ENCODE measurements at places on chromosomes 6 and 20.

DNA sequence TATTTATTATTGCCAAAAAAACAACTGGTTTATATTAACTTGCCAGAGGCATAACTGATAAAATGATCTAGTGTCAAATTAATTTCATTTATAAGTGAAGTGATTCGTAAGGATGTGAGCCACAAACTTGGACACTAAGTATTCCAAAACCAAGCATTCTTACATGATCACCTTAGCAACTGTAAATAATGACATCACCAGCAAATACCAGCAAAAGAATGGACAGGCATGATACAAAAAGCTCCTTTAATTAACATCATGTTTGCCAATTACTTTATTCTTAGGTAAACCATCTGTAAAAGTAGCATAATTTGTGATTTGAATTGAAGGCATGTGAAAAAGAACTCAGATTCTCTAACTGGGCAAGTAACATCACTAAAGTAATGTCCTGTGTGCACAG lies 17.2 kb upstream of the FNDC1 start:
- DNase-seq, result no peak

GRCh38 chr20:16808796-16809195 lies 60.6 kb downstream of the OTOR start:
- DNase-seq, result no peak

DNA sequence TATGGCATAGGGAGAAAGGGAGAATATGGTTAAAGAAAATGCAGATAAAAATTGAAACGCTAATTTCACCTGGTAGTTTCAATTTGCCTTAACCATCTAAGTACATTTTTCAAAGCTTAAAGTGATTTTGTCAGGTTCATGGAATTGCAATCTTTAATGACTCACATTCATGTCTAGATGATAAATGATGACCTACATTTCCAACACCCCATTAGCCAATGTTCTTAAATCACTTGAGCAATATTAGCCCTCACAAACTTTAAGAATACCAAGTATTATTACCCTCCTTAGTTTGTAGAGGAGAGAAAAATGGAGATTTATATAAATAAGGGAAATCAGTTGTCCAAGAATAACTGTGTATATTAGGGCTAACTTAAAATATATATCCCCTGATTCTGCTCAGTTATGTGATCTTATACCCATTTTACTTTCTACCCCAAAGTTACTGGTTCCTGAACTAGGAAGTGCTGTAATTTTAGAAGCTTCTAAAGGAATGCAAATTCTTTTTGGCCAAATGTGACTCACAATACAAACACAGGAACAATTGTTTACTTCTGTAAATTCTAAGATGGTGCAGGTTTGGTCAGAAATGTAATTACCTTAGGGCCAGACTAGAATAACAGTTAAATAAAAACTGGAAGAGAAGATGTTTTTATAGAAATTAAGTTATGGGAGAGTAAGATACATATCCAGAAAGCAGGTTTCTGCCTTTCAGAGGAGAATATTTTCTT lies 34.5 kb downstream of the TPBG start:
- DNase-seq, result no peak

DNA sequence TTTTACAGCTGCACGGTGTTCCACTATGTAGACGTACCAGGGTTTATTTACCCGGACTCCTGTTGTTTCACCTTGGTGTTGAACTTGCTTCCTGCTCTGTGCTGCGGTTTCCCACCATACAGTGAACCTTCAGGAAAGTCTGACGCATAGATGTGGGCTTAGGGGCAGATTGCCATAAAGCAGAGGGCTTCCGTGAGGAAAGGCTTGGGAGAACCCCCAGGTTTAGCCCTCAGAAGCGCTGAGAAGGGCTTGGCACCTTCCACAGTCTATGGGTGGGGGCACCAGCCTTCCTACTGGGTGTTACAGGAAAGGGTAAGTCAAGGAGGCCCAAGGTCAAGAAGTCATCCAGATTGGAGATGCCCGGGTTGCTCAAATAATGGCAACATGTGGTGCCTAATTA lies 19.2 kb upstream of the MRPS18A start:
- no peak for DNase-seq

- DNase-seq, result no peak
These were observed 22.3 kb downstream of the RBM24 start for GRCh38 chr6:17303444-17303843.

GRCh38 chr6:38272222-38272621 lies 367.5 kb downstream of the BTBD9 start:
- no peak for DNase-seq

GRCh38 chr6:2426561-2427340 lies 181.3 kb upstream of the GMDS start:
- no peak for DNase-seq

DNA sequence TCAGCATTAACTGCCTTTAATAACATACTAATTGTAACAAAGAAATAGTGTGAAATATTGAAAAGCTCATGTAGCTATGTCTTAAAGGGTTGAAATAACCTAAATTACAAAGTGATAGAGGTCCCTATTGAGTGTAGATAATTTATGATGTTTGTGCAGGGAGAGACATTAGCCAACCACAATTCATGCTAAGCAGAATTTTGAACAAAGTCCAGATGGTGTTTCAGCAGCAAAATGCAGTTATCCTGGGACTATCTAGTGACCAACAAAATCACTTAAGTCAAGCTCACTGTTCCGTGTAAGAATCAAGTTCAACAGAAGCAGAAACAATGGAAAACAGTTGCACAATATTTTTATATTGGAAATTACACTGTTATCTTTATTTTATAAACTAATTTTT lies 218.5 kb downstream of the SIM1 start:
- DNase-seq, result no peak

- no peak for DNase-seq
These were observed 16.5 kb upstream of the TGM3 start for GRCh38 chr20:2279253-2279779.

- no peak for DNase-seq
These were observed 14.8 kb upstream of the FKBP5 start for GRCh38 chr6:35703554-35703953.

GRCh38 chr6:32833664-32834063 lies 4.9 kb downstream of the TAP2 start:
- no peak for DNase-seq

GRCh38 chr20:62015540-62016288 lies 50.0 kb downstream of the TAF4 start:
- no peak for DNase-seq

GRCh38 chr20:23686046-23686750 lies 2.6 kb downstream of the CST4 start:
- peak; percentile 33 for DNase-seq

GRCh38 chr6:117265410-117266256 lies at the start of gene VGLL2:
Gene VGLL2, plus strand, starts transcription at chr6:117265558. Its CDS starts 206 bp downstream, at chr6:117265764.
- peak; percentile 79 for DNase-seq

DNA sequence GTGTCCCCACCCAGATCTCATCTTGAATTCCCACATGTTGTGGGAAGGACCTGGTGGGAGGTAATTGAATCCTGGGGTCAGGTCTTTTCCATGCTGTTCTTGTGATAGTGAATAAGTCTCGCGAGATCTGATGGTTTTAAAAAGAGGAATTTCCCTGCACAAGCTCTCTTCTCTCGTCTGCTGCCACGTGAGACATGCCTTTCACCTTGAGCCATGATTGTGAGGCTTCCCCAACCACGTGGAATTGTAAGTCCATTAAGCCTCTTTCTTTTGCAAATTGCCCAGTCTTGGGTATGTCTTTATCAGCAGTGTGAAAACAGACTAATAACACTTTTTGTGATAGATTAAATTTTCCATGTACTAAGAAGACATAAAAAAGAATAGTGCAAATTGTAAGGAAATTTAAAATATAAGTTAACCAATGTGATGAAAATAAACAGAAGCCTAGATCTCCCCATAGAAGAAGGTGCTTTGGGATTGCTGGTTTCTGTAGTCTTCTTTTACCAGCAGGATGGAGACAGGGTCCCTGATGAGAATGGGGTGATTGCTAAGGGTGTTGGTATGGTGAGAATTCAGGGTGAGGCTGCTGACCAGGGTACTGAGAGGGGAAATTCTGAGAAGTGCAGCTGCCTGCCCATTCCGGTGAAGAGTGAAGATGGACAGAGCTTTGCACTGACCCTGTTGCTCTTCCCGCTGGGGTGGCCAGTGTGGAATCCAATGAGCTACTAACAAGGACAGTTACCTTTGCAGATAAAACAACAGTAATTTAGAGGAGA lies 50.7 kb downstream of the BMP2 start:
- peak; percentile 21 for DNase-seq

DNA sequence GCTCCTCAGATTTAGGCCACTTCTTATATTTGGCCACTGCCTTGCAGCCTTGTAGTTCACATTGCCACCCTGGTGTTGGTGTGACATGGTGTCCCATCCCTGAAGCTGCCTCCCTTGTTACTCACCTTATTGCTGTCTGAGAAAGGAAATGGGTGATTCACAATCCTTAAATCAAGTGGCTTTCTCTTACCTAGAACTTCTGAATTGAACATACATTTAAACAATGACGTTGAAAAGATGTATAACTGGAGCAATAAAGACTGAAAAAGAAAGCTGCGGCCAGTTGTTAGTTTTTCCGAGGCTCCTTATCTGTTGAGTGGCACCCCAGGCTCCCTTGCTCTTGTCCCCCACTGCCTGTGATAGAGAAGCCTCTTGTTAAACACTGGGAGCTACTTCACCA lies 28.8 kb upstream of the GNRH2 start:
- no peak for DNase-seq

DNA sequence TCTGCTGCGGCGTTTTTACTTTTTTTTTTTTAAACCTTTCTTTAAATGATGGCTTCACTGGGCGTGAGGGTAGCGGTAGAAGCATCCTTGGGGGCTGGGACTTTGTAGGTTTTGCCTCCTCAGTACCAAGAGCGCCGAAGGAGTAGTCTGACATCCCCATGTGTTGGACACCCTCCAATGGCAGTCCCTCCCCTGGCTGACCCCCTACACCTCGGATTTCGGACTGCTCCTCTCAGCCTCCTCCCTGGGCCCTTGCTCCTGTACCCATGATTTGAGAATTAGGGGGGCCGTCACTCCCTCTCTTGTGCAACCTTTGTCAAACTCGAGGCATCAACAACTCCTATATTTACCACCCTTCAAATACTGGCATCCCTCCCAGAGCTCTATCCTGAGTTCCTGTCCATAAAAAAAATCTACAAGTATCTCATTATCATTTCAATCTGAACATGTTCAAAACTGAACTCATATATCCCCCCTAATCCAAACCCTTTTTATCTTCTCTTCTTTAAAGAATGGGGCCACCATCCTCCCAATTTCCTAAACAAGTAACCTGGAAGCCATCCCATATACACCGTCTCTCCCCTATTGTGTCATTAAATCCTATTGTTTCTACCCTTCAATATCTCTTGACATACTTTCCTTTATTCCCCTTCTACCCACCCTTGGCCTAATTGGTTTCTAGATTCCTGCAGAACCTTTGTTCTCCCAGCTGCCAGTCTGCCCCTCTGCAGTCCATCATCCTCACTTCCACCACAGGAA lies 1.2 kb upstream of the ARFGEF3 start:
- no peak for DNase-seq

DNA sequence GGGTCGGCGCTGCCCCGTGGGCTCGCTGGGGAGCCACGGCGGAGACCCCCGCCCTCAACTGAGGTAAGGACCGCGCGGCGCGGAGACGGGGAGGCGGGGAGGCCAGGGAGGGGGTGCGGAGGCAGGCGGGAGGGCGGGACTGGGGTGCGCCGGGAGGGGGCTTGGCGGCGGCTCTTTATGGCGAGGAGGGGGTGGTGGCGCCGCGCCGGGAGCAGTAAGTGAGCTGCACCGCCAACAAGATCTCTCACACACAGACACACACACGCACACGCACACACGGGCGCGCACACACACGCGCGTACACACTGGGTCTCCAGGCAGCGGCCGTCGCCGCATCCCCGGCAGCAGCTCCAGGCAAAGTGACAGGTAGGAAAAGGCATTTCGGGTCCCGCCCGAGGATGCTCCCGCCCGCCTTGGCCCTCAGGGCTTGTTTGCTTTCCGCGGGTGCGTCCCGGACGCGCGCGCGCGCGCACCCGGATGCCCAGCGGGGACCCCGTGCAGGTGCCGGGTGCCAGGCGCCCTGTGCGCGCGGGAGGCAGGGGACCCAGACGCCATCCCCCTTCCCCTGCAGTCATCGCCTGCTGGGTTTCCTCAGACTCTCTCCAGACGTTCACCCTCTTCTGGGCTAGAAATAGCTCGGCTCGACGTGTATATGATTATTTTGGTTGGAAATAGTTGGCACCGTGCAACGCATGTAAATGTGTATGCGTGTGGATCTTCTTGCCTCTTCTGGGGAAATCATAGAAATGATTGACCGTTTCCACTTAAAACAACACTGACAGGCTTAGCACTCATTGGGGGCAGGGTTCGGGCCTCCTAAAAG lies at the start of gene PLCB4:
Gene PLCB4, plus strand, starts transcription at position 247 of the 823 bp plus-strand sequence. CDS start 238,728 bp downstream, outside the sequence.
- peak; percentile 71 for DNase-seq

- no peak for DNase-seq
These were observed 459.9 kb downstream of the GRIK2 start for GRCh38 chr6:101853231-101854085.

- peak; percentile 35 for DNase-seq
These were observed 1.8 kb upstream of the JPH2 start for GRCh38 chr20:44188752-44189151.

DNA sequence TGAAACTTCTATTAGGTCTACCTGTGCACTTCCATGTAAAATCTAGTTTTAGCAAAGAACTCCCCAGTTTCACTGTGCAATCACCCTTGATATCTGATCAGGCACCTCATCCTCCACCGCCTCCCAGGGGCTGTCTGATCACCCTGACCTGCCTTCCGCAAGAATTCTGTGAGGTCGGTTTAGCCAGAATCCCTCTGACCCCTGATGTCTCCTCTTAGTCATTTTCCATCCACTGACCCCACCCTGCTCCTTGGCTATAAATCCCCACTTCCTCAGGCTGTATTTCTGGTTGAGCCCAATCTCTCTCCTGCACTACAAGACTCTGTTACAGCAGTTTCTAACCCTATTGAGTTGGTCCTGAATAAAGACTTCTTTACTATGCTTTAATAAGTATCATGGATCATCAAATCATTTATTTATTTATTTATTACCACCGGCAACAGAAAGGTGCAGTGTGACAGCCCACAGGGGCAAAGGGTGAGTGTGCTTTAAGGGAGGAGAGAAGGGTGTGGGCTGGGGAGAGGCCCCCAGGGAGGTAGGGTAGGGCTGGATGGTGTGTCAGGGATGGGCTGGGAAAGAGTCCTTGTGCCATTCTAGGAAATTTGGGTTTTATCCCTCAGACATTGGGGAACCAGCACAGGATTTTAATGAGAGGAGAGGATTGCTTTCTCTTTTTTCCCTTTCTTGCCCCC lies 11.2 kb upstream of the SERPINB6 start:
- no peak for DNase-seq

DNA sequence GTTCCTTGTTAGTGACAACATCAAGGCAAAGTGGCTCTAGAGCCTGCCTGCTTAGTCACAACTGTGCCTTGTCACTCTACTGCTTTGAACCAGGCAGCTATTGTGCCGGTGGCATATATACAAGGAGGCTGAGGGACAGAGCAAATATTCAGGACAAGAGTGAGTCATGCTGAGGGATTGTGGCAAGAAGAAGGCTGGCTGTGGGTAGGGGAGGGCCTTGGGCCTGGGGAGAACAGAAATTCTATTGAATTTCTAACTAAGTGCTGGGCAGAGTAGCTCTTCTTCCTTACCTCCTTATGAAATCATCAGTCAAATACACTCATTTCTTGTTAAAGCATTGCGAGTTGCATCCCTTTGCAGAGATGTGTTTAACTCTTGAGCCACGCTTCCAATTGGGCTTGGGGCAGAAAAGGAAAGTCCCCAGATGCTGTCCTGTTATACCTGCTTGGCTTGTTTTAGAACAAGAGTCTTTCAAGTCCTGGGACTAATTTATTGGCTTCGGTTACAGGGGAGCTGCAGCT lies 59.7 kb downstream of the PFDN4 start:
- peak; percentile 15 for DNase-seq

All from H1 (cell line).